Sigmoid colon (tissue), 7 donors: ENCODE measurements at places on chromosomes 11 and 22. TPM values are rescaled to one million over a fixed set of nuclear protein-coding genes. Genes with fewer than 3 reads are reported as not detected.

The ARRB1 gene
- 24.0 TPM for polyA plus RNA-seq

The CCDC81 gene
- polyA plus RNA-seq: not detected

The FGF19 gene
- polyA plus RNA-seq: not detected

The ASCC2 gene
- polyA plus RNA-seq: 51.0 TPM

The THYN1 gene
- polyA plus RNA-seq: 38.1 TPM

The TMEM86A gene
- polyA plus RNA-seq: 1.7 TPM

The OR6T1 gene
- polyA plus RNA-seq: not detected

The ESAM gene
- 3.6 TPM for polyA plus RNA-seq

The TSGA10IP gene
- polyA plus RNA-seq: not detected

The OR51I1 gene
- polyA plus RNA-seq: not detected

The ART1 gene
- polyA plus RNA-seq: not detected
